Activated T-helper 1 cell treated with Interleukin-2 at 50 U/mL for 16 hours (primary cell): ENCODE measurements at places on chromosomes 5 and 9.

- DNase-seq: no peak
Observed at GRCh38 chr5:133114166-133114932, 62.5 kb downstream of the HSPA4 start.

- DNase-seq: peak; percentile 22
Observed at GRCh38 chr9:130172161-130172857, at the start of gene NCS1. Gene NCS1 (plus strand): TSS chr9:130172404. CDS start chr9:130172664, 260 bp downstream.

DNA sequence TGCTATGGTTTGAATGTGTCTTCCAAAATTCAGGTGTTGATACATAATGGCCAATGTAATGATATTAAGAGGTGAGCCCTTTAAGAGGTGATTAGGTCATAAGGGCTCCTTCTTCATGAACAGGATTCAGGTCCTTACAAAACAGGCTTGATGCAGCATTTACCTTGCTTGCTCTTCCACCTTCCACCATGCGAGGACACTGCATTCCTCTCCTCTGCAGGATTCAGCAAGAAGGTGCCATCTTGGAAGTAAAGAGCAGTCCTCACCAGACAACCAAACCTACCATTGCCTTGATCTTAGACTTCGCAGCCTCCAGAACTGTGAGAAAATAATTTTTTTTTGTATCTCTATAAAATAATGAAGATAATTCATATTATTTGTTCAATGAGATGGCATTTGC lies 314.0 kb upstream of the SMARCA2 start:
- no peak for DNase-seq

- no peak for DNase-seq
Observed at GRCh38 chr5:36177154-36177553, 25.2 kb downstream of the SKP2 start.

GRCh38 chr5:2024986-2025721 lies 142.4 kb upstream of the IRX4 start:
- no peak for DNase-seq
